Hematopoietic multipotent progenitor cell treated with erythropoietin and hydrocortisone succinate and interleukin-3 and kit ligand, for 8 days (in vitro differentiated cells): ENCODE measurements at places on chromosomes 1 and 21.

DNA sequence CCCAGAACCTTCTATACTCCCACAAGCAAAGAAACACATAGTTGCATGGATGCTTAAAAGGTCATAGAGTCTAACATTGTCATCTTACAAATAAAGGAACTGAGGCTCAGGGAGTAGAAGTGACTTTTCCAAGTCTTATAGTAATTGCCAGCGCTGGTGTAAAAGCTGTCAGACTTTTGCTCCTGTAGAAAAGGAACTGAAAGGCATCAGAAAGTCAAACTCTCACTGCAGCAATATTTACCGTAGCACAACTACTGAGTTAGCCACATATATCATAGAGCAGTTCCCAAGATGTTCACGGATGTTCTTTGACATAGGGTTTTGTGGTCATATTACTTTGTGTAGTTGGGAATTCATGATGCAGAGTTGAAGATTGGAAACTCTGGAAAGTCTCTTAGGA lies 16.6 kb upstream of the USP24 start:
- DNase-seq = no peak

DNA sequence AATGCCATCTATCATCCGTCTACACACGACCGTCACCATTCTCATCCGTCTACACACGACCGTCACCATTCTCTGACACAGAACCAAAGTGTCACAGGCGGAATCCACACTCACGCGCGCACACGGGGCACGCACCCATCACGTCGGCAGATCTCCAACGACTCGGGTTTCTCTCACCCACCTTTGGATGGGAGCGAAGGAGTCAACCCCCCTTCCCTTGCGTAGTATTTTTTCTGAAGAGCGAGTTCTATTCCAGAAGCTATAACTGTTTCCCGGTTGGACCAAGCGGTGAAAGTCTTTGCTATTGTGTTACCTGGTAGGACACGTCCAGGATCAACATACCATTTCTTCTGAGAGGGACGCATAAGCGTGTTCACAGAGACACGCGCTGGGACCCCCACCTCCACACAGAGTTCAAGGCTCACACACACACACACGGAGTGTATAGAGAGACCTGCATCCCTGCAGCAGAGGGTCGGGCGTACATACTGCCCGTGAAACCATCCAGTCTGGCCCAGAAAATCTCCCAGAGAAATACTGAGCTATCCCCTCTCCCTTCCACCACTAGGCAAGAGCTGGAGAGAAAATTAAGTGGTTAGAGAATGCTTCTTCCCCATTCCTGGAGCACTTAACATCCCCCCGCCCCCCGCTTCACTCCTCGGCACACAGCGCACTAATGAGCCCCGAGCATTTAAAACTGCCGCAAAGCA lies 741 bp downstream of the DUSP10 start:
- DNase-seq = peak; percentile 24

DNA sequence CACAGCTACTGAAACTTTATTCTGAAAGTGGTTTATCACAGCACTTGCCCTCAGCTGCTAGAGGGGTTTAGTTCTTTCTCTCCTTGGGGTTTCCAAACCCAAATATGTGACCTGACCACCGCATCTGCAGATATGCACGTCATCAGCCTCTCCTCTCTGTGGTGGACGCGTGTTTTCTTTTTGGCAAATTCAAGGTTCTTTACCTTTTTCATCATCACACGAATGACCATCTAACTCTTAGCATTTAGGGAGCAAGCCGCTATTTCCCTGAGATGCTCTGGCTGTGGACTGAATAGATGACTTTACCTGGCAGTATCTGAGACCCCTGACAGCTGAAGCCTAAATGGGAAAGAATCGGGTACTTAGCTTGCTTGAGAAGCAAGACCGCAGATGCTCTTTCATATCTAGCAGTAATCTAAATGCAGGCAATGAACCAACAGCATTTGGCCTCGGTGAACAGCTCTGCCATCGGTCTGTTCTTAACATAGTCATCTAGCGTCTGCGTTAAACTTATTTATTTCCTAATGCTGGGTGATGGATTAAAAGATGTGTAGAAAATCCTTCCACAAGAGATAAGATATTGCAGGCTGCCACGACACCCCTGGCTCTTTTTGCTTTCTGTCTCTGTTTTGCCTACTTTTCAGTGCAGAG lies 463.4 kb downstream of the CAMTA1 start:
- no peak for DNase-seq

DNA sequence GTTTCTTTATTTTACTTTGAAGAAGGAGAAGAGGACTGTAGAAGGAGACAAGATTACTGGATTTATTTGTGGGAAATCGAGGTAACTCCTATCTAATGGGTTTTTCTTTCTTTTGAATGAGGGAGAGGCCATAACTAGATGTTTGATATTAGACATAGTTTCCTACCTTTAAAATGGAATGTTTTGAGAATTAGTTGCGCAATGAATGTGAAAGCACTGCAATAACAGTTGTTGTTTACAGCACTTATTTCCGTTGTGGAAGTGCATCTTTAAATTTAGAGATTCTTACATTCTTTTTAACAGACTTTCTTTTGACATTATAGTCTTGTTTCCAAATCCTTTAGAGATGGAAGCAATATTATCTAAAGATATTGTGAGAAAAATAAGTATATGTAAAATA lies 229.0 kb downstream of the SRGAP2C start:
- DNase-seq = no peak

GRCh38 chr1:58143972-58144697 lies 402.4 kb downstream of the OMA1 start:
- no peak for DNase-seq

GRCh38 chr21:16532840-16533239 lies 803.1 kb downstream of the USP25 start:
- DNase-seq = no peak

DNA sequence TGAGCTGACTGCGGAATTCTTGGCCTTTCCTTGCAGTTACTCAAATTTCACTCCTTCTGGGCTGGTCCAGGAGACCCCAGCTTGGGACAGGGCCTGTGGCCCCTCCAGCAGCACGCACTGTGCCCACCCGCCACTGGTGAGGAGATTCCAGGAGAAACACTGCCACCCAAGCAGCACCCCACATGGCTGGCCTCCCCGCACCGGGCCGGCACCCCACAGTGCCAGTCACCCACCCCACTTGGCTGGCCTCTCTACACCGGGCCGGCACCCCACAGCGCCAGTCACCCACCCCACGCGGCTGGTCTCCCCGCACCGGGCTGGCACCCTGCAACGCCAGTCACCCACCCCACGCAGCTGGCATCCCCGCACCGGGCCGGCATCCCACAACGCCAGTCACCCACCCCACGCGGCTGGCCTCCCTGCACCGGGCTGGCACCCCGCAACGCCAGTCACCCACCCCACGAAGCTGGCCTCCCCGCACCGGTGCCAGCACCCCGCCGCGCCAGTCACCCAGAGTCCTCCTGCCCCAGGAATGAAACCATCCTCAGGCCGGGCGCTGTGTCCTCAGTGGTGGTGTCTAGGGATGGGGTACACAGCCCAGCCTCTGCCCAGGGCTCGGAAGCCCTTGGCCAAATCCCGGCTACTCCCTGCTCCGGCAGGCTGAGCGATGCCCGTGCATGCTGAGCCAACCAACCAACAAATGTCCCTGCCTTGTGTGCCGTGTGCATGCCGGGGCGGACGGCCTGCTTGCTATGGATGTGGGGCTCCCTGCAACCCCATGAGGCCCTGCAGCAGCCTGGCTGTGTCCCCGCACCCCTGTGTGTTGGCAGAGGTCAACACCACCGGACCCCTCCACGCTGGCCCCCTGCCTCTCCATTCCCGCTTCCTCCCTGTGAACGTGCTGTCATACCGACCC lies 38.6 kb upstream of the TSPEAR start:
- no peak for DNase-seq

GRCh38 chr1:197526736-197527371 lies 248.4 kb downstream of the DENND1B start:
- DNase-seq = peak; percentile 57

- no peak for DNase-seq
Observed at GRCh38 chr1:41626146-41626545, 141.7 kb upstream of the EDN2 start.

GRCh38 chr1:233718057-233718456 lies 104.2 kb downstream of the KCNK1 start:
- DNase-seq = no peak

GRCh38 chr1:204659056-204659455 lies 26.5 kb downstream of the LRRN2 start:
- no peak for DNase-seq

GRCh38 chr1:161824618-161825017 lies 58.5 kb downstream of the ATF6 start:
- DNase-seq = no peak

DNA sequence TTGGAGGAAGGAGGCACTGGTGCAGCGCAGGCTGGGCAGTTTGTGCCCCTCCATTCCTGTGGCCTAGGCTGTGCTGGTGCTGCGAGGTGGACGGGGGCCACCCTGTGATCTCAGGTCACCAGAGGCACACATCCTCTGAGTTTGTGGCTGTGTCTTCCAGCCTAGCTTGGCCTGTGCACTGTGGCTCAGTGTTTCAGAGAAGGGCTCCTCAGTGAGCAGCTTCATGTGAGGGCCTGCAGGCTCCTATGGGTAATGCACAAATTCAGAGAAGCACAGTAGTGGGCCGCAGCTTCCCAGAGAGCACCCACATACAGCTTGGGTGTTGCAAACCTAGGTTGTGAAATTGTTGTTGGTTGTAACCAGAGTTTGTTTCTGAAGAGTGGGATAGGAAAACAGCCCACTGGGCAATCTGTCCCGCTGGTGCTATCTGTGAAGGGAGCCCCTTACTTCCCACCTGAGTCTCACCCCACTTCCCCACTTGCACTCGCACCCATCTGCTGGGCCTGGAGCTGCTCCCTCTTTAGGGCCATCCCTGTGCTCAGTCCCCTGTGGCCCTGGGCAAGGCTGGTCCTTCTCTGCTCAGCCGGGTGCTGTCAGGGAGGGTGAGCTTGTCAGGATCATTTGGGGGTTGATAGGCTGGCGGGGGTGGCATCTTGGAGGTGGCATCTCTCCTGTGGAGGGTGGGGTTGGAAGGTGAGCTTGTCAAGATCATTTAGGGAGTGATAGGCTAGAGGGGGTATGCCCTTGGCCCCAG lies 30.2 kb downstream of the SNAP47 start:
- no peak for DNase-seq

DNA sequence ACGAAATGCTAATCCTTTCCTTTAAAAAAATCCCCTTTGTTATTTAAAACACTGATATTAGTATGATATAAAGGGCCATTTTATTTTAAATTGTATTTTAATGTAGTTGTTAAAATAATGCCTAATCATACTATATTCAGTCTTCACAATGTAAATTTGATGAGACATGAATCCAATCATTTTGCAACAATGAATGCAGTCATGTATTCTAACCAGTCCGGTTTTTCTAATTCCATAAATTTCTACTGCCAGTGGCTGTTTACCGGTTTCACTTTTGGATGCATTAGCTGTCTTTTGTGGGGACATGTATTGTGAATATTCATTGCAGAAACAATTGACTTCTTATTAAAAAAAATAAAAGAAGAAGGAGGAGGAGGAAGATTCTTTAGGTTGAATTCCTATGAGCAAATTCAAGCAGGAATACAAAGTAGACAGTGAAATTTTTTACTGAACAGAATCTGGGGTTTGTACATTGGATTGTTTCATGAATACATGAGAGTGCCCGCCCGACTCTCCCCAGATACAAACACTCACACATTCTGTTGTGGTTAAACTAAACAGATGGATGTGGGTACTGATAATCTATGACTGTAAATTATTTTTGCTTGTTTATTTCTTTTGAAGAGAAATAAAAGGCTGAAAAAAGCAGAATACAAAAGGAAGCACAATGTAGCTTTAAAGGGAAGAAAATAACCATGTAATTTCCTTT lies 624.8 kb upstream of the PTBP2 start:
- DNase-seq = no peak

DNA sequence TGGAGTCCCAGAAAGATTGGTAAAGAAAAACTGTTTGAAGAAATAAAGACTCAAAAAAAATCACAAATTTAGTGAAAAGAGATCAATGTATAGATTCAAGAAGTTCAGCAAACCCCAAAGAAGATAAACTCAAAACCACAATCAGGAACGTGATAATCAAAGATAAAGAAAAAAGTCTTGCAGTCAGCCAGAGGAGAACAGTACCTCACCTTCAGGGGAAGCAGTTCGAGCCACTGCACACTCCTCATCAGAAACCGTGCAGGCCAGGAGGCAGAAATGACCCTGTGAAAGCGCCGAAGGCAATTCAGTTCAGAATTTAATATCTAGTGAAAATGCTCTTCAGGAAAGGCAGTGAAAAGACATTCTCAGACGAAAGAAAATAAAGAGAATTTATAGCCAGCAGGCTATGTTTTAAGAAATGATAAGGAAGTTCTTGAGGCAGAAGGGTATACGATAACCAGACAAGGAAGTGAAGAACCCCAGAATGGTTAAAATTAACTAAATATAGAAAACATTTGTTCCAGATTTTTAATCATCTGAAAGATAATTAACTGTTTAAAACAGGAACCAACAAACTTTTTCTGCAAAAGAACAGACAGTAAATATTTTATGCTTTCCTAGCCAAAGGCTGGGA lies 13.5 kb upstream of the SUMO3 start:
- DNase-seq = no peak

DNA sequence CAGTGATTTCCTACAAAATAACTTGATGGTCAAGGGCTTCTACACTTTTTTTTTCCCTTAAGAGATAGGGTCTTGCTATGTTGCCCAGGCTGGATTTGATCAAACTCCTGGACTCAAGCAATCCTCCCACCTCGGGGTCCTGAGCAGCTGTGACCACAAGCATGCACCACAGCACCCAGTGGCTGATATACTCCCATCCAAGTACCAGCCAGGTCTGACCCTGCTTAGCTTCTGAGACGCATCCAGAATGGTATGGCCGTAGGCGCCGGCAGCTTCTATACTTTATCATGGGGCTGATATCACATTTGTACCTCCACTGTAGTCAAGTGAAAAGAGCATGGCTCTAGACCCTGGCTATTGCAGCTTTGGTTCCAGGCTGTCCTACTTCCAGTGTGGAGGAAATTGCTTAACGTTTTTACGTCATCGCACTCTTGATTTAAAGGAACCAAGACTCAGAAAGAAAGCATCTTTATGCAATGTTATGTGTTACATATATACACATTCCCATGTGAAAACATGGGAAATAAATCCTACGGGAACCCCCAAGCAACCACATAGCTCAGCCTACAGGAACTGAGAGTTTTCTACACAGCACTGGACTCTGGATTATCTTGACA lies 39.5 kb downstream of the PDPN start:
- no peak for DNase-seq

- DNase-seq = no peak
Observed at GRCh38 chr1:19045898-19046880, 89.7 kb upstream of the IFFO2 start.

GRCh38 chr1:205521686-205522085 lies 17.2 kb downstream of the CDK18 start:
- no peak for DNase-seq

GRCh38 chr1:87600854-87601253 lies 272.2 kb downstream of the LMO4 start:
- DNase-seq = no peak

- no peak for DNase-seq
Observed at GRCh38 chr1:43270421-43271095, 775 bp downstream of the TMEM125 start.

DNA sequence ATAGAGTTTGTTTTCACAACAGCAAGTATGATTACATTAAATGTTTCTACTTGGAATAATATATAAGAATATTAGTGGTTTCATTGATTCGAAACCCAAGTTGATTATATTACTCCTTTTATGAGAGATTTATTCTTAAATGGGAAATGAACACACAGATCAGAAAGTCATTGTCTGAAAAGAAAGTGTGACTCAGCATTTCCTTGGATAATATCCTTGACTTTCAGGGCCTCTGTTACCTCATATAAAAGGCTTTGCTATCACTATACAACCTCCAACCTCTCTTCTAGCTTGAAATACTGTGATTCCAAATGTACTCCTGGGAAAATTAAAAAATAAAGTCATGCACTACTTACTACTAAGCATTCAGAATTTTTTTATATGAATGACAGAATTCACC lies 295.3 kb upstream of the LYPLAL1 start:
- DNase-seq = no peak
